EH (cell line): ENCODE measurements at places on chromosomes 5 and 9.

- no peak for DNase-seq
These were observed 4.2 kb downstream of the IFNA8 start for GRCh38 chr9:21413151-21413550.

GRCh38 chr5:72991394-72991793, 35.6 kb downstream of the FCHO2 start:
- no peak for DNase-seq

- DNase-seq, result peak; percentile 33
These were observed 36.7 kb upstream of the ANXA1 start for GRCh38 chr9:73114958-73115357.

DNA sequence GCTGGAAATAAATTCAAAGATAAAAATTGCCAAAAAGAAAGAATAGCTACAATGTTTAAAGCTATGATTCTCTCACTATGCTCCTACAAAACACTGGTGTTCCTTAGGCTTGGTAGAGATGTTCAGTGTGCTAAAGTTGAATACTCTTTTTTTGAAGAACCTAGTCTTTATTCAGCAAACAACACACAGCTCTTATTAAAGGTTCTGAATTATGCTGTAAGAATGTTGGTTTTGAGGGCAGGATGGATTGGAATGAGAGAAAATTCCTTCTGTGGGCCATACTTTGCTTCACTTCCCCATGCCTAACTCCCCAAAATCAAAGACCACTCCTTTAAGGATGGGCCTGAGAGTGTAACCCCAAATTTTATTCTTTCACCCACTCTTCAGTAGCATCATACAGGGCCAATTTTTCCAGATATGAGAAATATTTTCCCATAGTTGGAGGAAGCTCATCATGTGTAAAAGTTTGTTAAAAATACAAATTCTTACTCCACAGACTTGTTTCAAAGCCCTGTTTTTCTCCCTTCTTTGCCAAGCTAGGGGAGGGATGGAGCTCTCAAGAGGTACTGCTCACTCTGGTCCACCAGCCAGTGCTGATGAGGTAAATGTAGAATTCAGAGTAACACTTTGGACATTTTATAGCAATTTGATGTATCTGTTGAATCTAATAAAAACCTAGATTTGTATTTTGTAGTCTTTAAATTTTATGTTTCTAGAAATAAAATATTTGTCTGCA, 99.3 kb downstream of the GDNF start:
- peak; percentile 76 for DNase-seq

- DNase-seq, result no peak
These were observed 1.3 kb upstream of the PLPPR1 start for GRCh38 chr9:101027236-101027635.

GRCh38 chr5:10681731-10682679, 79.0 kb downstream of the DAP start:
- no peak for DNase-seq

- peak; percentile 96 for DNase-seq
These were observed 655.2 kb upstream of the RIOK2 start for GRCh38 chr5:97838214-97838613.

DNA sequence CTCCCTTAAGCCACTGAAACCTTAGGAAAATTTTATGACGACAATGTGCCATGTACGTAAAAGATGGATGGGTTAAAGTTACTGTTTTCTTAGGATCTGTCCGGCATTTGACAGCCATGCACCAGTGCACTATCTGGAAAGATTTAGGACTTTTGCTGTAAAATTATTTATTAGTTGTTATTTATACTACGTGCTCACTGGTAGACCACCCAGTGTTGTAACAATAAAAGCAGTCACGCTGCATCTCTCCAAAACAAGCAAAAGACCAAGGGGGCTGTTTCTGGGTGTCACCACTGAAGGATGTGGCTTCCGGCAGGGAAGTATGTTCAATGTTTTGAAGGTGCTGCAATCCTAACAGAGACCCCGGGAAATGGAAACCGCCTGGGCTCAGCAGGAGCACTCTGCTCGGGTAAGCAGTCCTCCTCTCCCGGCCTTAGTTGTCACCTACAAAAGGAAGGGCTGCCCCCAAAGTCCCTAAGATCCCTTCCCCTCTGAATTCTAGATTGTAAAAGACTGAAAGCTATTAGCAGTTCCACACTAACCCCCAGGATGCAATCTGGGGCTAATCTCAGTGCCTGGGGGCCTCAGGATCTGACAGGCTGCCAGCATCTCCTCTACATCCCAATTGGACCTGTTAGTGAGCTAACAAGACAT, 38.6 kb downstream of the SAXO1 start:
- DNase-seq, result peak; percentile 19

GRCh38 chr9:16181539-16181938, 628.7 kb downstream of the CCDC171 start:
- no peak for DNase-seq

- DNase-seq, result peak; percentile 22
These were observed 58.7 kb upstream of the CTSL start for GRCh38 chr9:87667164-87667738.

- no peak for DNase-seq
These were observed 34.6 kb upstream of the NDFIP1 start for GRCh38 chr5:142074006-142074405.

DNA sequence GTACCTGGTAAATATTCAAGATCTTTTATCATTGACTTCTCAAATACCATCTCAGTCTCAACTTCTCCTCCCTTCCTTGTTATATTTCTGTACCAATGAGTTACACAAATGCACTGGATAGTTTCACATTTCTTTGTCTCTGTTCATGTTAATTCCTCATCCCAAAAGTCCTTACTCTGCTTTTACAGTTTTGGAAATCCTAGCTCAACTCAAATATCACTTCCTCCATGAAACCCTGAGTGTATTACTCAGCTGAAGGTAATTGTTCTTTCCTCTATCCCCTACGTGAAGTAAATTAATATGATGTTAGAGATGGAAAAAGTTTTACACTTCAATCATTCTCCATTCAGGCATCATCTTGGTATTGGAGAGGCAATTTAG, 241.5 kb downstream of the TLE4 start:
- DNase-seq, result no peak

GRCh38 chr5:76145945-76146344, 62.8 kb downstream of the SV2C start:
- peak; percentile 4 for DNase-seq

- no peak for DNase-seq
These were observed 23.9 kb downstream of the DCP2 start for GRCh38 chr5:113000466-113000865.

DNA sequence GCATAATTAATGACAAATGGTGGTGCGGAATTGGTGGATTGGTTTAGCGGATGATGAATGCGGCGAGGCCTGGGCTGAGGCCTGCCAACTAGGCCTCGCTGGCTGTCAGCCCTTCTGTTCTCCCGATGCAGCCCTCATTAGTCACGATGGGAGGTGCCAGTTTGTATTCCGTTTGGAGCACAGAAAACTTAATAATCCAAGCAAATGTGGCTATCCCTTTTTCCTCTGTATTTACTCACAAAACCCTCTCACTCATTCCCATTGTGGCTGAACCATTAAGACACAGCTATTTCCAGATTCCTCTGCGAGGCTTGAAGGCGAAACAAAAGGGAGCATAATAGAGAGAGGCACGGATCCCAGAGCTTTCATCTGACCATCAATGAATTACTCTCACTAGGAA, 114.3 kb downstream of the MVB12B start:
- DNase-seq, result no peak

DNA sequence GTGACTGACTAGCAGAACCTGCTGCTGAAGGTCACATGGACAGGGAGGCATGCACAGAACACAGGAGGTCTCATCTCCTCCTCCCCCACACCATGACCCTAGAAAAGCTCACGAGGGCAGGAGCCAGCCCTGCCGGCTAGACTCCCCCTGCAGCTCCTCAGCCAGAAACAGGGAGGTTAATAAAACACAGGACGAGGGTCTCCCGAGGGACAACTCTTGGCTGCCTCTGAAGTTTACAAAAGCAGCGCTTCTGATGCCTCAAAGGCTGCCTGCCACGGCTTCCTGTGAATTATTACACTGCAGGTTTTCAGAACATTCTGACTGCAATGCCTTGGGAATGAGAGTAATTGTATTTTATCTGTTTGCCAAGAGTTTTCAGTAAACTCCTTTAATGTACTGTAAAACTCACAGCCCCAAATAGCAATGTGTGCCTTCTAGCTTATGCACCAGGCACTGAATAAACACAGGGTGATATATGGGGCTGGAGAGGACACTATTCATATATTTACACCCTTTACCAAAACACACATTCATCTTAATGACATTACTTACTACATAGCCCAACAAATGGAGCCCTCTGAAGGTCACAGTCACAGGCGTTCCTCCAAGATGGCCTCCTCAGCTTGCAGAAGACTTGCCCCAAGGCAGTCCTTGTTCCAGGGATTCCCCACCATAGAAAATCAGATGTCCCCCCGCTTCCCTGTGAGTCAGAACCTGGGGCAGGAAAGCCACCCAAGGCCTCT, 83.7 kb downstream of the C5orf15 start:
- no peak for DNase-seq

- peak; percentile 56 for DNase-seq
These were observed 137.1 kb downstream of the ARL15 start for GRCh38 chr5:54173251-54173650.

DNA sequence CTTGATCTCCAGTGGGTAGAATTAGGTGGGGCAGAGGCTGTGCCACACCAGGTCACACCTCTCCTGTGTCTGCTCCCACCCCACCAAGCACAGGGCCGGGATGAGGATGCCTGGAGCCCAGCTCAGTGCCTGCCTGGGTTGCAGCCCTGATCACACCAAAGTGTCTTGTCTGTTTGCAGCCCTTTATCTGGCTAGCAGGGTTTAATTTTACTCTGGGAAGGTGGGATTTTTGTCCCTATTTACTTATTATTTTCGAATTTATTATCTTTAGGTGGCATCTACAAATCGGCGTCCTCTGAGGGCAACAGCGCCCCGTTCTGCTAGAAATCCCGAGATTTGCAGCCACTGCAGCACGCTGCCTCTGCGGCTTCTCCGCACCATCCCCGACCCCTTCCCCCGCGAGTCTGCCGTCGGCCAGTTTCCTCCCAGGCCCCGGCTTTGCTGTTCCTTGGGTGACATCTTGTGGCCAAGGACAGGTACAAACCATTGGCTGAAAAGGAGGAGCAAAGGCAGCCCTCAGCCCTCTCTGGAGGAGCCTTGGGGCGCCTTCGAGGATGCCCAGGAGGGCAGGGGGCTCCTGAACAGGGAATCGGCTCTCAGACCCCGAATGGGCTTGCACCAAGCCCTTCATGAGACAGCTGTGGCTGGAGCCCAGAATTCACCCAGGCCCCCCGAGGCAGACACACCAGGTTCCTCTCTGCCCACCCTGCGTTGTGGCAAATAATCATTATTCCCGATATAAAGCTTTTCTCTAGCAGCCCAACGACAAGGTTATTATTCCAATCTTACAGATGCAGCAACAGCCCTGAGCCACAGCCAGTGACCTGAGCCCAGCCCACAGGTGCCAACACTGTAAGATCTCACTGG, 113.0 kb downstream of the GAPVD1 start:
- DNase-seq, result peak; percentile 81

GRCh38 chr5:60856066-60856465, 12.0 kb upstream of the ELOVL7 start:
- peak; percentile 40 for DNase-seq

DNA sequence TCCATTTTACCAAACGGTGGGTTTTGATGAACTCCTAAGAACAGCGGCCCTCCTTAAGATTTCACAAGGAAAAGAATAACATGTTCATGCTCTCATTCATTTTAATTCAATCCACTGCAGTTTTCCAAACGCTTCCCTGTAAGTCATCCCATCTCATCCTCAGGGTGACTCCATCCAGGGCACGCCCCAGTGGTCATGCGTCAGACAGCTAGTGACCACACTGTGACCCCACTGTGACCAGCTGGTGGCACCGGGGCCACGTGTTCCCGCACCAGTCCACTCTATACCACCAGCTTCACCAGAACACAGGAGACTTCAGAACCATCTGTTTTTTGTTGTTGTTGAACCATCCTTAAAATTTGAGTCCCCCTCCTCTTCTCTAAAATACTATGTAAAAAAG, 14.3 kb downstream of the ATPSCKMT start:
- DNase-seq, result peak; percentile 74

GRCh38 chr9:69932901-69933300, 110.7 kb upstream of the MAMDC2 start:
- DNase-seq, result no peak

DNA sequence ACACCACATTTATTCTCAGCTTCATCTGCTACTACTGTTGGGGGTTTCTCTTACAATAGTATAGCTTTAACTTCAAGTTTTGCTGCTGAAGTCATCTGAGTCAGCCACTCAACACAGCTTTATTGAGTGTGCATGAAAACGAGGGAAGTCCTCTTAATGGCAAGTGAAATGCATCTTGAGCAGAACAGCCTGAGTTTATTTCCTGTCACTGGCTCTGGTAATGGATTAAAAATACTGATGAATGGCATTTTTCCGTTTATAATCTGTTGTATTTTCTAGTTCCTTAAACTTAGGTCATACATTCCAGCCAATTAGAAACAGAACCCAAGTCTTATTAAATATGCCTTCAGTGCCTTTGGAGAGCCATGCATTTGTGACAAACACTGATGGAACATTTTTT, 238.6 kb downstream of the SLF1 start:
- DNase-seq, result no peak

- DNase-seq, result no peak
These were observed 40.7 kb downstream of the FAM114A2 start for GRCh38 chr5:153998010-153998409.

- peak; percentile 77 for DNase-seq
These were observed 30.5 kb downstream of the GRIA1 start for GRCh38 chr5:153520952-153521351.

DNA sequence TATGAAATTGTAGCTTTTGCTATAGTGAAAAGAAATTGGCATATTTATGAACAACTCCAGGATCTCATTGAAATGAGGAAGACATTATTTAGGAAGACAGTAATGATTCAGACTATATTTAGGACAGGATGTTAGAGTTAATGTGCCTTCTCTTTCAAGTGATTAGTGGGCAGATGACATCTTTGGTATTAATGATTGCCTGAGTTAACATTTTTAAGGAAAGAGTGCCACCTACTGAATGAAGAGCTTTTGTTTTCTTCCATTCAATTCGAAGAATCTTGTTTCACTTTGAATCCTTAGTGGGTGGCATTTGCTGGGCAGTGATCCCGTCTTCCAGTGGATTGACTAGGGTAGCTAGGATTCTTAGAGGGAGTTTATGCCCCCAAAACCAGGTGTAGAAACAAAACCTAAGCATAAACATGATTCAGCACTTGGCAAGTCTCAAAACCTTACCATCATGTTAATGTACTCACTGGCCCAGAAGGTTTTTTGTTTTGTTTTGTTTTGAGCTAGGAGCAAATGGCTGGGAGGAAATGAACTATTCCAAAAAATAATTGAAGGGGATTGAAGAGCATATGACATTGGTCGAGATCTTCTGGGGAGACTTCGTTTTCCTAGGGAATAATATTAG, 23.2 kb downstream of the MAP3K1 start:
- DNase-seq, result peak; percentile 86

- peak; percentile 78 for DNase-seq
These were observed 374.8 kb downstream of the KIAA0825 start for GRCh38 chr5:94243612-94244011.

GRCh38 chr9:78542491-78543181, 245.7 kb downstream of the PSAT1 start:
- DNase-seq, result no peak

DNA sequence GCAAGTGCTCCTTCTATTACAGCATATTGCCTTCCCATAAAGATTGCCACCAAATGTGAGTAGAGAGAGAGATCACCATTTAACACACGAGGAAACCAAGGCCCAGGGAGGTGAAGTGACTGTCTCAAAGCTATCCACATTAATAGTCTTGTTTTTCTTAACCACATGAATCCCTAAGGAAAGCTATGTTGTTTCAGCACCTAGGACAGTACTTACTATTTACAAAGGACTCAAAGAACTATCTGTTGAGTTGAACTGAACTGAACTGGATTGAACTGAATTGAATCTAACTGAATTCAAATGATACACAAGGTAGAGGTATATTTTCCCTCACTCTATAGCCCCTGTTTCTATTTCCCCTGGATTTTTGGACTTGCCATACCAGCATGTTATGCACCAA, 430.4 kb downstream of the CAAP1 start:
- peak; percentile 1 for DNase-seq
